ENCODE measurements at places on chromosomes 1 and 21.

GRCh38 chr21:31220575-31220974, 123.5 kb downstream of the TIAM1 start:
- no peak for DNase-seq

- no peak for DNase-seq
These were observed 83.8 kb upstream of the ACTL8 start for GRCh38 chr1:17671314-17671705.

- DNase-seq = no peak
These were observed 164.5 kb upstream of the BEND5 start for GRCh38 chr1:48940962-48941732.

DNA sequence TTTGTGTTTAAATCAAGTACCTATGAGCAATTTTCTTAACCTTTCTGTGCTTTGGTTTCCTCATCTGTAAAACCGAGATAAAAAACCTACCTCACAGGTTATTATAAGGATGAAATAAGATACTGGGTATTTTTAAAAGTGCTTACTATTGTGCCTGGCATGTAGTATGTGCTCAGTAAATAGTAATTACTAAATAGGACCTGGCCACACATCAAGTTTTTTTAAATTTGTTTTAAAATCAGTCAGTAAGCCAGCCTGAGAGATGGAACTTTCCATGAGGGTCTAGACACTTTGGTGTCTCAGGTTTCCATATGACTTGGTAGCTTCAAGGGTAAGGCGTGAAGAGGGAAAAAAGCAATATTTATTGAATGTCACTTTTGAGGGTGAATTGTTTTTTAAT, 7.0 kb upstream of the ATF3 start:
- DNase-seq = no peak

DNA sequence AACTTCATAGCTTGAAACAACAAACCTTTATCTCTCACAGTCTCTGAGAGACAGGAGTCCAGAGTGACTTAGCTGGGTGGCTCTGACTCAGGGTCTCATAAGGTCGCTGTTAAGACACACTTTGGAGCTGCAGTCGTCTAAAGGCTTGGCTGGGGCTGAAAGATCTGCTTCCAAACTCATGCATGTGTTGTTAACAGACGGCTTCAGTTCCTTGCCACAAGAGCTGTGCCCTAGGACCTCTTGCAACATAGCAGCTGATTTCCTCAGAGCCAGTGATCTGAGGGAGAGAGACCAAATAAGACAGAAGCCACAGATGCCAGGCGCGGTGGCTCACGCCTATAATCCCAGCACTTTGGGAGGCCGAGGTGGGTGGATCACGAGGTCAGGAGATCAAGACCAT, 176.8 kb downstream of the DISC1 start:
- DNase-seq = no peak

DNA sequence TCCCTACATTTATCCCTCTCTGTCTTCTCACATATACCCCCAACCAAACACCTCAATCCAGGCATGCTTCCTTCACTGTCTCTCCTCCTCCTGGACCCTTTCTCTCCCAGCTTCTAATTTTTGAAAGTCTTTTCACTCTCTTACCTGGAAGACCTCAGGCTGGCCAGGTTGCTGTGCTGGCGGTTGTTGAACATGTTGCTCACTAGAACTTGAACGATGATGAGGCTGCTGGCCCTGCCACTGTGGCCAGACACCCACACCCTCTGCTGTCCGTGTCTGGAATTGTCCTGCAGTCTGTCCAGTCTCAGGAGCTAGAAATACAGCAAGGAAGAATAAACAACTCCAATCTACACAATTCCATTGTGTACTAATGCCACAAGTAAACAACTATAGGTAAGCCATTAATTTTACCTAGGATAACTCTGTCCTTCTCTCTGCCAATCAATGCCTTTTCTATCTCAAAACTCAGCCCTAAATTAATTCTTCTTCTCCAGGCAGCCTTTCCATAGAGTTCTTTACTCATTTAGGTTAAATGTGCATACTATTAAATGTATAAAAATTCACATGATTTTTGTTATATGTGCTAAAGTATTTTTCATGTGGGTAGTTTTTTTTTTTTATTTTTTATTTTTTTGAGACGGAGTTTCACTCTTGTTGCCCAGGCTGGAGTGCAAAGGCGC, 5.1 kb upstream of the CTSK start:
- DNase-seq = peak; percentile 70

Data from D341Med (cell line).